ENCODE measurements at places on chromosomes 7 and 10.

DNA sequence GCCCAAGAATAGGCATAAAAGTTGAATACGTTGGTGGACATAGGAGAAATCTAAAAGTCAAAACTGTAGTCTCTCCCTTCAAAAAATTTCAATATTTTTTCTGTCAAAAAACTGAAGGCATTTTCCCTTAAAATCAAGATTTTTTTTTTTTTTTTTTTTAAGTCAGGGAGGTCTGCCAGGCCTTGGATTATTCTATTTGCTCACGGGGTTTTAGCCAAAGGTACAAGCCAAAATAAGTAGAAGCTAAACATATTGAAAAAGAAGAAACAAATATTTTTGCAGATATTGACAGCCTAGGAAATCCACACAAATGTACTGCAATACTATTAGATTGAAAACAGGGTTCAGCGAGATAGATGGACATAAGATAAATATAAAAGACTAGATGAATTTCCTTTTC lies 190.1 kb upstream of the PLXDC2 start:
- no peak overlapping the region for H3K4me3 ChIP-seq
- DNase-seq, result no peak
- no peaks in the 10 kb centered on the region for H3K27me3 ChIP-seq
- no peak overlapping the region for H3K27ac ChIP-seq
- H3K4me1 ChIP-seq, result peaks cover 30% of the 10 kb centered on the region
- H3K36me3 ChIP-seq, result no peaks in the 10 kb centered on the region

GRCh38 chr7:151038951-151039849 lies 9.1 kb upstream of the ASIC3 start:
- peaks cover 27% of the 10 kb centered on the region for H3K4me1 ChIP-seq
- peak overlapping the region; percentile 28 for H3K4me3 ChIP-seq
- H3K36me3 ChIP-seq, result peaks cover 3% of the 10 kb centered on the region
- no peaks in the 10 kb centered on the region for H3K27me3 ChIP-seq
- peak overlapping the region; percentile 96 for H3K27ac ChIP-seq

DNA sequence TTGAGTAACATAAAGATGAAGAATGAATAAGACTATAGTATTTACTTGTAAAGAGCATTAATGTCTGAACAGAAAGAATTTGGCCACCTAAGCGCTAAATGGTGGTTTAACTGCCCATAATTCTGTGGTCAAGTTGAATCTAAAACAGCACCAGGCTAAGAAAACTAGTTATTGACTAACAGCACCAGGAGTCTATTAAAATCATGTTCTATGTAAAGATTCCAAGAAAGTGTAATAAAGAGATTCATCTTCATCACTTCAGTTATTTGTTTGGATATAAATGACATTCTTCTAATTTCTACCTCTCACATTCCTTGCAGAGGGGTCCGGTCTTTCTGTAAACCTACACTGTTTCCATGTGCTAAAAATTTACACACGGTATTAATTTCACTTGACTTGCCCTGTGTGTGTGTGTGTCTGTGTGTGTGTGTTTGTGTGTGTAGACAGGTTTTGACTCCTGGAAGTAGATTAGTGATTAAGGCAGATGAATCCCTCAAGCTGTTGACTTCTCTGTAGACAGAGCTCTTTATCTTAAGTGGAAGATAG lies 84.4 kb downstream of the KLF6 start:
- H3K36me3 ChIP-seq, result no peaks in the 10 kb centered on the region
- no peaks in the 10 kb centered on the region for H3K27me3 ChIP-seq
- peaks cover 40% of the 10 kb centered on the region for H3K4me1 ChIP-seq
- no peak overlapping the region for H3K27ac ChIP-seq

GRCh38 chr10:100901051-100901450 lies 11.7 kb upstream of the SLF2 start:
- H3K27me3 ChIP-seq, result peaks cover 13% of the 10 kb centered on the region
- no peaks in the 10 kb centered on the region for H3K36me3 ChIP-seq
- no peak overlapping the region for H3K4me3 ChIP-seq
- DNase-seq, result no peak
- H3K4me1 ChIP-seq, result no peaks in the 10 kb centered on the region

DNA sequence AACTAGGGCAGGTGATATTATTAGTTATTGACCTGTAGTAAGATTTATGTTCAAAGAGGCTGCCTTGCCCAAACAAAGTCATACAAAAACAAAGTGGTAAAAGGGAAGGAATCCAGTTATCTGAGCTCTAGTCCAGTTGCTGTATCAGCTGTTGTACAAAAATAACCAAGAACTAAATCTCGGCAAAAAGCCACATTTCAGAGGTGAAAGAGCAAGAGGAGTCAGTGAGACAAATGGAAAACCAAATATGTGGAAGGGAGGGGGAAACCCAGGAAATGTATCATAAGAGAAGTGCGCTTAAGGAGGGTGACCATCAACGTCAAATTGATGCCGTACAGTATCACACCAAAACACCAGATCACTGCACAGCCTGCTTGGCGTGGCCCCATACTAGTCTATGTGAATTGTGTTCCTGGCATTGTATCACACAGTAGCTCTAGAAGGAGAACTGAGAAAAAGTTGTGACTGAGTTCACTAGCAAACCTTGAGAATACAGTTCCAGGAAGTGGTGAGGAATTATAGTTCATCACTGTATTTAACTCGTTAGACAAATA lies 6.4 kb downstream of the AGBL3 start:
- H3K27me3 ChIP-seq, result no peaks in the 10 kb centered on the region
- H3K27ac ChIP-seq, result peak overlapping the region; percentile 43
- DNase-seq, result no peak
- peaks cover 2% of the 10 kb centered on the region for H3K36me3 ChIP-seq
- H3K4me3 ChIP-seq, result no peak overlapping the region

DNA sequence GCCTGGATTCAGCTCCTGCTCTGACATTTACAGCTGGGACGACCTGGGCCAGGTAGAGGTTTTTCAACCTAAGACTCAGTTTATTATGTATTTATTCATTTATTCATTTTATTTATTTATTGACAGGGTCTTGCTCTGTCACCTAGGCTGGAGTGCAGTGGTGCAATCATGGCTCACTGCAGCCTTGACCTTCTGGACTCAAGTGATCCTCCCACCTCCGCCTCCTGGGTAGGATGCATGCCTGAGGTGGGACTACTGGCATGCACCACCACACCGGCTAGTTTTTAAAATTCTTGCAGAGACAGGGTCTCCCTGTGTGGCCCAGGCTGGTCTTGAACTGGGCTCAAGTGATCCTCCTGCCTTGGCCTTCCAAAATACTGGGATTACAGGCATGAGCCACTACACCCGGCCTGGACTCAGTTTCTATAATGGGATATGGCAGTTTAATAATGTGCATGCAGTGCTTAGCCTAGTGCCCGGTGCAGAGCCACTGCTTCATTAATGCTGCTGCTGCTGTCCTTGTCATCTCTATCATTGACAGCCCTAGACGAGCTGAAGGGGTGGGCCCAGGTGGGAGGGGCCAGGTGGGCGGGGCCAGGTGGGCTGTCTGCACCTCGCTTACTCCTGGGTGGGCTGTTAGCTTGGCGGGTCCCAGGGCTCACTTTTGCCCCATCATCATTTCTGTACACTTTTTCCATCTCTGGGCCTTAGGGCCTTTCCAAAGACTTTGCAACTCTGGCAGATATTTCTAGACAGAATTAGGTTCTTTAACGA lies 92.6 kb downstream of the LHPP start:
- H3K4me3 ChIP-seq, result no peak overlapping the region
- H3K27me3 ChIP-seq, result no peaks in the 10 kb centered on the region
- DNase-seq, result no peak
- no peaks in the 10 kb centered on the region for H3K36me3 ChIP-seq

GRCh38 chr7:146539836-146540235 lies 423.2 kb downstream of the CNTNAP2 start:
- H3K27ac ChIP-seq, result no peak overlapping the region
- no peak overlapping the region for H3K4me3 ChIP-seq
- no peaks in the 10 kb centered on the region for H3K36me3 ChIP-seq
- H3K4me1 ChIP-seq, result no peaks in the 10 kb centered on the region
- DNase-seq, result no peak

DNA sequence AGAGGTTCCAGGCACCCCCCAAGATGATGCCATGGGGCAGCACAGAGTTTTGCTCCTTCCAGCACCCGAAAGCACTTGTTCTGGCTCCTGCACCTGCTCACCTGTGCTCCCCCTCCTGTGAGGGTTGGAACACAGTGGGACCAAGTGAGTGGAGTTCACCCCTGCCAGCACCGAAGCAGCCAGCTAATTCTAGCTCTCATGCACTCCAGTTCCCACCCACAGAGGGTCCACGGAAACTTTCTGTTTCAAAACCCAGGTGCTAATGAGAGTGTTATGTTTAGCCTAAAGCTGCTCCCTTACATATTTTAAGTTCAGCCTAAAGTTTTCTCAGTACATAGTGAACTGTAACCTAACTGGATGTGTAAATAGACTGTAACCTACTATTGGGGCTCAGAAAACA lies 42.6 kb upstream of the SLC35G1 start:
- H3K27ac ChIP-seq, result no peak overlapping the region
- no peak overlapping the region for H3K4me3 ChIP-seq
- no peaks in the 10 kb centered on the region for H3K4me1 ChIP-seq

GRCh38 chr7:21193895-21194294 lies 234.0 kb upstream of the SP4 start:
- peaks cover 1% of the 10 kb centered on the region for H3K36me3 ChIP-seq
- no peaks in the 10 kb centered on the region for H3K4me1 ChIP-seq
- H3K27ac ChIP-seq, result no peak overlapping the region
- H3K4me3 ChIP-seq, result no peak overlapping the region

DNA sequence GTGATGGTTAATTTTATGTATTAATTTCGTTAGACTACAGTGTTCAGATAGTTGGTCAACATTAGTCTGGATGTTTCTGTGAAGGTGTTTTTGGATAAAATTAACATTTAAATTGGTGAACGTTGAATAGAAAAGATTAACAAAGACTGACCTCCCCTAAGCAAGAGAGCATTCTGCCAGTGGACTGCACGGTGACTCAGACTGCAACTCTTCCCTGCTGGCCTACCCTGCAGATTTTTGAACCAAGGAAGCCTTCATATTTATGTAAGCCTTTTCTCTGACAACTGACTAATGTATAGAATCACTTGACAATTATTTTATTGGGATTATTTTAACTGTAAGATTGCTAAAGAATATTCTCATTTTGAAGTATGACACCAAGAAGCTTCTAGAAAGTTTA lies 7.9 kb upstream of the ZNF248 start:
- H3K36me3 ChIP-seq, result no peaks in the 10 kb centered on the region
- H3K4me3 ChIP-seq, result no peak overlapping the region
- H3K27me3 ChIP-seq, result no peaks in the 10 kb centered on the region
- no peak for DNase-seq
- no peaks in the 10 kb centered on the region for H3K4me1 ChIP-seq

DNA sequence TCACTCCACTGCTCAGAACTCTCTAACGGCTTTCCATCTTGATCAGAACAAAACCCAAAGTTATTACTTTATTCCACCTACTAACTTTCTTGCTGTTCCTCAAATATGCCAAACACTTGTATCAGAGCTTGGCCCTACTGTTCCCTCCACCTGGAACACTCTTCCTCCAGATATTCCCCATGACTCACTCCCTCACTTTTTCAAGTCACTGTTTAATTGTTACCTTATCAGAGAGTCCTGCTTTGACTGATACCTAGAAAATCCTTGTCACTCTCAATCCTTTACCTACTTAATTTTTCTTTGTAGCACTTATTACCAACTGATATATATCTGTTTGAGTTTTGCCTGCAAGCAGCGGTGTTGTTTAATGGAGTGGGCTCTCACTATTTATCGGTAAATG lies 5.6 kb upstream of the NFKB2 start:
- DNase-seq, result no peak
- H3K4me3 ChIP-seq, result no peak overlapping the region
- H3K27me3 ChIP-seq, result peaks cover 10% of the 10 kb centered on the region
- peaks cover 21% of the 10 kb centered on the region for H3K4me1 ChIP-seq
- no peak overlapping the region for H3K27ac ChIP-seq

GRCh38 chr10:88004451-88004850 lies 141.0 kb downstream of the PTEN start:
- H3K27me3 ChIP-seq, result no peaks in the 10 kb centered on the region
- H3K4me3 ChIP-seq, result no peak overlapping the region
- H3K4me1 ChIP-seq, result peaks cover 17% of the 10 kb centered on the region
- peak overlapping the region; percentile 81 for H3K27ac ChIP-seq

GRCh38 chr7:116966601-116967000 lies 13.3 kb downstream of the ST7 start:
- H3K27ac ChIP-seq, result no peak overlapping the region
- H3K36me3 ChIP-seq, result no peaks in the 10 kb centered on the region
- no peak overlapping the region for H3K4me3 ChIP-seq
- no peaks in the 10 kb centered on the region for H3K27me3 ChIP-seq

- peak overlapping the region; percentile 97 for H3K4me3 ChIP-seq
- H3K4me1 ChIP-seq, result peaks cover 46% of the 10 kb centered on the region
- DNase-seq, result no peak
- H3K27me3 ChIP-seq, result no peaks in the 10 kb centered on the region
- H3K27ac ChIP-seq, result peak overlapping the region; percentile 100
These were observed 3.4 kb downstream of the IFRD1 start for GRCh38 chr7:112453505-112454171.

DNA sequence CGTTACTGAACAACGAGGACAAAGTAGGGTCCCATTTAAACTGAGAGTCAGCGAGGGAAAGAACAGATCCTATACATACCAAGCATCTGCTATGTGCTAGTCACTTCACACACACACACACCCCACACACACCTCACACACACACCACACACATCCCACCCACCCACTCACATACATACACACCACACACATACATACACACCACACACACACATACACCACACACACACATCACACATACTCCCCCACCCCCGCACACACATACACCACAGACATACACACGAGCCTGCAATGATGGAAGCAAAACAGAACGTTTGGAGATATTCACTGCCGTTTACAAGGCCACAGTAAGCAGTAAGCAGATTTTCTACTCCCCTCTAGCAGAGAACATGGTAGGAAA lies 607 bp upstream of the GRB10 start:
- peaks cover 60% of the 10 kb centered on the region for H3K4me1 ChIP-seq
- H3K36me3 ChIP-seq, result peaks cover 2% of the 10 kb centered on the region
- DNase-seq, result no peak

- no peak overlapping the region for H3K27ac ChIP-seq
- no peak for DNase-seq
- no peaks in the 10 kb centered on the region for H3K36me3 ChIP-seq
- H3K4me1 ChIP-seq, result no peaks in the 10 kb centered on the region
- no peak overlapping the region for H3K4me3 ChIP-seq
- H3K27me3 ChIP-seq, result peaks cover 2% of the 10 kb centered on the region
These were observed 527.2 kb upstream of the LRRTM3 start for GRCh38 chr10:66398669-66399068.

DNA sequence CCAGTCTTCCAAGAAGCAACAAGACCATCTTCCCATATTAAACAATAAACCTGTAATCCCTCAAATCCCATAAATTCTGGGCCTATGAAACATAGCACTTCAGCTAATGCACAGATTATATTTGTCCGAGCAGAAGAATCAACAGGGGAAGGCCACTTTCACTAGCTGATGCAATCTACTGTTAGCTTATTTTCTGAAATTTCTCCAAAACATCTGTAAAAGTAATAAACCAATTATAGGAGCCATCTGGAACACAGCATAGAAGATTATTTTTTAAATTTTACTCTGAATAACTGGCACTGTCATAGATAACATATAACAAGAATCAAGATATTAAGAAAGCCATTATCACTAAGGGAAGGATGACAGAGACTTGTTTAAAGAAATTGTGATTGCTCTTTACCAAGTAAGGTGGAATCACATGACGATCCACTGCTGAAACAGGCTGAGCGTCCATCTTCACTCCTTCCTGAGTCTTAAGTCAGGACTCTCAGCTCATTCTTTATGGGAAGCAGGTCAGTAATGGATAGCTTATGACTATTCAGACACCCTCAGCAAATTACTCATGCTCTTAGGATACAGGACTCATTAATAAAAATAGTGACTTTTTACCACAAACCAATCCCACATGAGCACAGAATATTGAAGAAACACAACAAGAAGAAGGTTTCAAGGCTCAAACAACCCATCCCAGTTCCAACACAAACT lies 719.5 kb downstream of the XPNPEP1 start:
- no peak for DNase-seq
